ENCODE measurements at places on chromosomes 3 and 15. TPM values are rescaled to one million over a fixed set of nuclear protein-coding genes. Genes with fewer than 3 reads are reported as not detected.

The SHQ1 gene
- 25.0 TPM for total RNA-seq

The CTXND1 gene
- total RNA-seq = not detected

The GOLGA6L26 gene
- total RNA-seq = not detected

The PTH1R gene
- 106 TPM for total RNA-seq

The PLCB2 gene
- total RNA-seq = 0.52 TPM

- no peak for DNase-seq
Measured at GRCh38 chr15:39792844-39793335, 10.2 kb upstream of the FSIP1 start.

DNA sequence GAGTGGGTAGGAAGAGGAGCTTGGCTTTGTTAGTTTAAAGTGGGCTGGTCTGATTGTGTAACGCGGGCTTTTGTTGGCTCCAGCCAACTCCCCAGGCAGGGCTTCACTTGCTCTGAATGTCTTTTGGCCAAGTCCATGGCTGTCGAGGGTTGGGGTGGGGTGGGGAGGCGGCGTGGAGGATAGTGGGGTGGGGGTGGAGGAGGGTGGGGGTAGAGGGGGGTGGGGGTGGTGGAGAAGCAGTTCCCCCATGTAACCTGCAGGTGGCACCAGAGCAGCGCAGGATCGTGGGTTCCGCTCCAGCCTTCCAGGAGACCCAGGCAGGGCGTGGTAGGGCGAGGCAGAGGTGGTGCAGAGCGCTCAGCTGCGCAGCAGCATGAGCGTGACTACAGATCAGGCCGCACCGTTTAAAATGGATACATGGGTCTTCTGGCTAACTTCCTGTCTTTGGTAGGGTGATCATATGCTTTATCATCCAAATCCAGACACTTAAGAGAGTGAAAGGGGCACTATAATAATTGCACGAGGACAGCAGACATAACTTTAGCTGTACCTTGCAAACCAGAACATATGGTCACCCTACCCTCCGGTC lies 28.3 kb downstream of the GOLGA6A start:
- DNase-seq = peak; percentile 31
